Nucleus accumbens (tissue), 56 donors: ENCODE measurements at places on chromosomes 16 and 17.

DNA sequence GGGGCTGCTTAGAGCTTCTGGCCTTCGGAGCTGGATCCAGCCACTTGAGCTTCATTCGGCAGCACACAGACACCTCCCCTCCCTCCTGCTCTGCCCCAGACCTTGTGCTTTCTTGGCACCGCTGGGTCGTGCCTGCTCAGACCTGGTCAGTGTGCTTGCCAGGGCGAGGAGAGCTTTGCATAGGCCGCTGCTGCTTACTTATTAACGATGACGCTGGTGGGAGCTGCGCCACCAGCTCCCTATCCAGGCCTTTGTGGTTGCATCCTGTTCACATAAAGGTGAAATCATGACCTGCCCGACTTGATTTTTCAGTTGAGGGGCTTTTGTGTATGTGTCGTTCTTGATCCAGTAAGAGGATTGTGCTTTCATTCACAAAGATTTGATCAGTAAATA, 101.1 kb downstream of the MSI2 start:
- peak; percentile 34 for DNase-seq

GRCh38 chr16:50742576-50743200, 802 bp downstream of the CYLD start:
- peak; percentile 43 for DNase-seq

DNA sequence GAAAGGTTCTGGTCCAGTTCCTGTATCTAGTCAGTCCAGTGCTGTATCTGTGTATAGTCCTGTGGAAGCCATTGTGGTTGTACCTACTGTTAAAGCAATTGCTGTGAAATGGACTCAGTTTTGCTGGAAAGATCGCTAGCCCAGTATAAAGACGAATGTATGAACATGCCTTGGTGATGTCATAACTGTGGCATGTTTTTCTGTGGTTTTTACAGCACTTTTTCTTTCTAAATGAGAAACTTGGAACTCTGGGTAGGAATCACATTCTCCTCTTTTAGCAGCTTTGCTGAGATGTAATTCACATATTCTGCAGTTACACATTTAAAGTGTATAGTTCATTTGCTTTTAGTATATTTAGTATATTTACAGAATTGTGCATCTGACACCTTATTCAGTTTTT, 58.1 kb downstream of the MAP2K4 start:
- DNase-seq, result no peak

DNA sequence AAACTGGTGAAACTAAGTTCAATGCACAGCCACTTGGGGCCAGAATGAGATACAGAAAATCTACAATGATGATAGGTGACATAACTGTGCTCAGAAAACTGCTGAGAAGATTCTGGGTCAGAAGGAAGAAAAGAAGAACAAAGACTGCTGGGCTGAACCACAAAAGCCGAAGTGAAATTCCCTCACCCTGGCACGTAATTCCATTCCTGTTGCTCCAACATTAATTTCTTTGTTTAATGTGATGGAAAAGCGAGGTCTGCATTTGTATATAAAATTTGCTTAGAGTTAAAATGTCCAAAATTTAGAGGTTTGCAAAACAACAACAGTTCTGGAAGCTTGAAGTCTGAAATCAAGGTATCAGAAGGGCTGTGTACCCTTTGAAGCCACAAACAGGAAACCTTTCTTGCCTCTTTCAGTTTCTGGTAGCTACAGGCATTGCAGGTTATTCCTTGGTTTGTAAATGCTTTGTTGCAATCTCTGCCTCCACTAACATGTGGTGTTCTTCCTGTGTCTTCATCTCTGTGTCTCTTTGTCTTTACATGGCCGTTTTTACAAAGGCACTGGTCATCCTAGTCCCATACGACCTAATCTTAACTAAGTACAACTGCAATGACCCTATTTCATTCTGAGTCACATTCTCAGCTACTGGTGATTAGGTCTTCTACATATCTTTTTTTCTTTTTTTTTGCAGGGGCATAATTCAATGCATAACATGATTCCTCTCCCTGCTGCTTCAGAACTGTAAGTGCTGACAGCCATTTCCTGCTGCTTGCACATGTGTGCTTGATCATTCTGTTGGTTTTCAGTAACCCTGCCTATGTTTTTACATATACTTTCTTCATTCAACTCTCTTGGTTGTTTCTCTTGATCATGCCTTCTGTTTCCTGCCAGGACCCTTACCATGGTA, 603.0 kb upstream of the CDH8 start:
- DNase-seq, result no peak

- no peak for DNase-seq
Measured at GRCh38 chr17:65062171-65062915, 5.8 kb upstream of the GNA13 start.

DNA sequence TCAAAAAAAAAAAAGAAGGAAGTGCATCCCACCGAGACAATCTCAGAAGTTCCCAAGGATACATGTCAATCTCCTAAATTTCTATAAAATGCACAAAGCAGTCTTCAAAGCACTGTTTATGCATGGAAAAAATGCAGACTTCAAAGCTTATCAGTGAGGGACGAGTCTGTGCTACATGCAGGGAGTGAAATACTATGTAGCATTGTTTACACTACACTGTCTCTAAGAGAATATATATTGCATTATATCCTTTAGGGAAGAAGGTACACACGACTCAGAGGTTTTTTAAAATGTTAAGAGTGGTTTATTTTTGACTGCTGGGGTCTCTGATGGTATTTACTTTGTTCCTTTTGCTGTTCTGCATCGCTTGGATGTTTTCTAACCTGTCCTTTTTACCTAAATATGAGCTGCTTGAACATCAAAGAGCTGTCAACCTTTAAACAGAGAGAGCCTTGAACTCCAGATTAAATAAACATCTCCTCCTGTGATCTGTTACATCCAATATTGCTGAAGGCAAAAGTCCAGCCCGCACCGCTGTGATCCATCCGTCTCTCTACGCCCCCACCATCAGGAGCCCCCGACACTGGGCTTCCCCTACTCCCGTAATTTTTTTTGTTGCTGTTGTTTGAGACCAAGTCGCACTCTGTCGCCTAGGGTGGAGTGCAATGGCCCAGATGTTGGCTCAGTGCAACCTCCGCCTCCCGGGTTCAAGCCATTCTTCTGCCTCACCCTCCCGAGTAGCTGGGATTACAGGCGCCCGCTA, 1.4 kb downstream of the FBXO31 start:
- no peak for DNase-seq

DNA sequence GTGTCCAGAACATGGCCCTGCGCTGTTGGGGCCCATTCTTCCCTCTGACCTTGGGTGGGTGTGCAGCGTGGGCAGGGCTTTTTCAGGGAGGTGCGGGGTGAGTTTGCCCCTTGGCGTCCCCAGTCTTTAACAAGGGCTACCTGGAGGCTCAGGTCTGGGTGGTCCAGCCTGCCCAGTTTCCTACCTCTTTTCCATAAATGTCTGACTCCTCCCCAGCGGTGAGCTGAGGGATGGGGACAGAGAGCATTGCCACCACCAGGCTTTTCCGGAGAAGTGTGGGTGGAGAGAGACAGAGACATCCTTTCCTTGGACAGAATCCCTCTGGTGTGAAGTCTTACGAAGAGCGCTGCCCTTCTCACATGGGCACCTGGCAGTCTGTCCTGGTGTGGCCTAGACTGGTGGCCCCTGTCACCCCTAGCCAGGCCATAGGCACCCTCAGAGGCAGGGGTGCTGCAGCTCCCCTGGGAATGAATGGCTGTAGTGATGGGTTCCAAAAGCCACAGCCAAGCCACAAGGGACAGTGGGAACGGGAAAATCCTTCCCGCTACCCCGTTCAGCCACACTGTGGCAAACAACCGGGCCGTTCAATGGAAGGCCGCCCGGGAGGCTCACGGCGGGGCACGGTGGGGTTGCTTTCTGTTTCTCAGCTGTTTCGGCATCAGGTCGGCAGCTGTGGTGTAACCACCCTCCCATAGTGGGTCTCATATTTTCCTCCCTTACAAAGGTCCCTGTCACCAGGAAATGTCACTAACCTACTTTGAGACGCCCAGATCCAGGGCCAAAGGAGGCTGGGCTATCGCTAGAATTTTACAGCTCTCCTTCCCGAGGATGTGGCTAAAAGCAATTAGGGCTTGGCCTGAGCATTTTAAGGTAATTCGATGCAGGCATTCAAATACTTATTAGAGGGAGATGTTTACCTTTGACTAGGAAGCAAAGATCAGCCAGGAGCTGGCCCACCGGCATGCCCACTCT, 61.9 kb upstream of the GSE1 start:
- DNase-seq, result no peak

DNA sequence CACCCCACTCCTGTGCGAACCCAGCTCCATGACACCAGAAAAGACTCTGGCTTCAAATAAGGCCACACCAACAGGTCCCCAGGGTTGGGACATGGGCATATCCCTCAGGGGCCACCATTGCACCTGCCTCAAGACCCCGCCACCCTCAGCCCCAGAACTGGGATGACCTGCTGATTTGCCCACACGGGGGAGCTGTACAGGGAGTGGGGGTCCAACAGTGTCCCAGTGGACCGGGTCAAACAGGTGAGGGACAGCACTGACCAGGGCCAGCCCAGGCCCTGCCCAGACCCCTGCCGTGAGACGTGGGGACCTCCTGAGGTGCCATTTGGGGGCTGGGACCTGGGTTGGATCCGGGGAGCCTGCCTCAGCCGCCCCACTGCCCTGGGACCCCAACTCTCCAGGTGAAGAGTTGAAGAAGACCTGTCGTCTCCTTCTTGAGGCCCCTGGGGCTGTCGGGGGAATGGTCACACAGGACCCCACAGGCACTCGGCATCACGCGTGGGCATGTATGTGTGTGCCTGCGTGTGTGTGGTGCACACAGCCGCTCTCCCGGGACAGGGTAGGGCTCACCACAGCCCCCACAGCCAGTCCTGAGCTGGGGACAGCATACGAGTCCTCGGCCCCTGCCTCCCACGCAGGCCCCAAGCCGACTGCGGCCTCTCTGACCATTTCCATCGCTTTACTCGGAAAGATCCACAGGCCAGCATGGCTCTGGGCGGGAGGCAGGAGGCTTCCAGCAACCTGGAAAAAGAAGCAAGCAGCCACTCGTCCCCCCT, 34.2 kb upstream of the ZNF469 start:
- DNase-seq, result no peak

DNA sequence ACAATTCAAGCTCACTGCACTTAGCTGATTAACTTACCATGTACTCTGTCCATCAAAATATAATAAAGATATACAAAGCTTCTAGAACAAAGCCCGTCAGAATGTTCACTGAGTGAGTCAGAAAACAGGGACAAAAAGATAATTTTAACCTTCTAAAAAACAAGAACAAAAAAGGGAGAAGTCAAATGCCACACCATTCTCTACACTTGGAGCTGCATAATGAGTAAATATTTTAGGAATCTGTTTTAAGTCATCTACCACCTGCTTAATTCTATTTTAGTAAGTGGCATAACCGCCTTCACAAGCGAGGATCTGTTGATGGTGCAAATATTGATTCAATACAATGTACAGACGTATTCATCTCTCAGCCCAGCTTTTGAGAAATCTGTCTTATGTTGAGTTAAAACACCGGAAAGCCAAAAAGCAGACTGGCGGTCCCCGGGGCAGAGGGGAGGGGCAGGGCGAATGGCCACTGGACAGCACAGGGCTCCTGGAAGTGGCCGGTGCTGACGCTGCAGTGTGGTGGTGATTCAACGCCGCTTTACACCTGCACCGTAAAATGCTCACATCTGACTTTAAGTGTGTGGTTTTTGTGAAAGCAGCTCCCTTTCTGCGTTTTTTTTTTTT, 20.1 kb downstream of the RAB40B start:
- DNase-seq, result no peak

- no peak for DNase-seq
Measured at GRCh38 chr16:57916735-57917438, 54.0 kb downstream of the CNGB1 start.

DNA sequence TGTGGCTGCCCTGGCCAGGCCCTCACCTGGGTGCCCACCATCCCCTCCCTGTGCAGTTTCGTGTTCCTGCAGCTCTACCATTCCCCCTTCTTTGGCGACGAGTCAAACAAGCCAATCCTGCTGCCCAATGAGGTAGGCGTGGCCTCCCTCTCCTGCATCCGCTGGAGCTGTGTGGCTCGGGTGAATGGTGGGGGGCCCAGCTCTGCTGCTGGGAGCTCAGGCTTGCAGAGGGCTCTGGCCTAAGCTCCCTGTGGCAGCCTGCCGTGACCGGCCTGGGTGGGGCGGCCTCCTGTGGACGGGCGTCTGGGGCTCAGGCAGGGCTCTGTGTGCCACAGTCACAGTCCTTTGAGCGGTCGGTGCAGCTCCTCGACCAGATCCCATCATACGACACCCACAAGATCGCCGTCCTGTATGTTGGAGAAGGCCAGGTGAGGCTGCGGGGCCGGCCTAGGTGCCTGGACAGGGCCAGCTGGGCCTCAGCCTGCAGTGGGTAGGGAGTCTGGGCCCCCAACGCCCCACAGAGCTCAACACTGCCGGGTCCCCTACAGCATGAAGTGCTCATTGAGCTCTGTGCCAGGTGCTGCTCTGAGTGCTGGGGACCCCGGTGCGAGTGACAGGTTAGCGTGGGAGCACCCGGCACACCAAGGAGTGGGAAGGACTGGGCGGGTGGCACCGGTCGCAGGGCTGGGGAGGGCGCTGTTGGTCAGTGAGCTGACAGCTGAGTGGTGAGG, 37.3 kb downstream of the TSC2 start:
- DNase-seq, result no peak

DNA sequence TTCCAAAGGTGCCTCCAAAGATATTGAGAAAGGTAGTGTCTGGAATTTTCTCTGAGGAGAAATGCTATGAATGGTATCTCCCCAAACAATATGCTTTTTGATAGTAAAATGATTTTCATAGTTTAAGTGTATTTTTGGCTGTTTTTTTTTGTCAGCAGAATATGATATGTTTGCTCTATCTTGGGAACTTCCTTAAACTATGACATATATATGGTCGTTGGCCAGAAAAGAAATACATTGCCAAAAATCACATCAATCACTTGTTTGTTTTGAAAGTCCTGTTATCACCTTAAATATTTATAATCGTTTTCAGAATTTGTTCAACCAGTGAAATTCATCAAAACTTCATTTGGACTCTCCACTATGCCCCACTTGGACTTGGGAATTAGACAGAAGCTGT, 816.9 kb downstream of the CDH11 start:
- no peak for DNase-seq

DNA sequence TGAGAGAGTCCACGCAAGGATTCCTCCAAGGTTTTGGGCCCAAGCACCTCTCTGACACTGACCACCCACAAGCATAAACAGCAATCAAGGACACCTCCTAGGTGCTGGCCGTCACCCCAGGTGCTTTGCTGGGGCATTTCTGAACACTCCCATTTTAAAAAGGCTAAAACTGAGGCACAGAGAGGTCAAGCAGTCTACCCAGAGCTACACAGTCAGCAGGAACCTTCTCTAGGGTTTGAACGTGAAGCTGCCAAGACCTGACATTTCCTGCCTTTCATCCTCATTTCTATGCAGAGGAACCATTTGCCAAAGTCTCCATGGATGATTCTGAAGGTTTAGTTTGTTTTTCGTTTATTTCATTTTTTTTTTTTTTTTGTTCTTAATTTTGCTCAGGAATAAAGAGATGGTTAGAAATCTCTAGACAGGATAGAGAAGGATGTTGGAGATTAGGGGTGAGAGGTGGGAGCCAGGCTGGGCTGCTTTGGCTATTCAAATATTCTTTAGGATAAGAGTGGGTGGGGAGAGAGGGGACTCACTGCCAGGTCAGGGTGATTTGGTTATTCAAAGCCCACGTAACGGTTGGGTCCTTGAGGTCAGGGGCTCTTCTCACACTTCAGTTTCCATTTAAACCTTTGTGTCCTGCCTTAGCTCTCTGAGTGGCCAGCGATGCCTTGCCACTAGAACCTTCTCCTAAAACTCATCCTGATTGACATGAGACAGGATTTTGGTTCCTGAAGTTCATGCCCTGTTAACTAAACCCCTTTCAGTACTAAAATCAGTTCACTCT, 6.2 kb downstream of the PLCG2 start:
- no peak for DNase-seq
